Omental fat pad (tissue), 4 donors: ENCODE measurements at places on chromosomes 7 and 10.

DNA sequence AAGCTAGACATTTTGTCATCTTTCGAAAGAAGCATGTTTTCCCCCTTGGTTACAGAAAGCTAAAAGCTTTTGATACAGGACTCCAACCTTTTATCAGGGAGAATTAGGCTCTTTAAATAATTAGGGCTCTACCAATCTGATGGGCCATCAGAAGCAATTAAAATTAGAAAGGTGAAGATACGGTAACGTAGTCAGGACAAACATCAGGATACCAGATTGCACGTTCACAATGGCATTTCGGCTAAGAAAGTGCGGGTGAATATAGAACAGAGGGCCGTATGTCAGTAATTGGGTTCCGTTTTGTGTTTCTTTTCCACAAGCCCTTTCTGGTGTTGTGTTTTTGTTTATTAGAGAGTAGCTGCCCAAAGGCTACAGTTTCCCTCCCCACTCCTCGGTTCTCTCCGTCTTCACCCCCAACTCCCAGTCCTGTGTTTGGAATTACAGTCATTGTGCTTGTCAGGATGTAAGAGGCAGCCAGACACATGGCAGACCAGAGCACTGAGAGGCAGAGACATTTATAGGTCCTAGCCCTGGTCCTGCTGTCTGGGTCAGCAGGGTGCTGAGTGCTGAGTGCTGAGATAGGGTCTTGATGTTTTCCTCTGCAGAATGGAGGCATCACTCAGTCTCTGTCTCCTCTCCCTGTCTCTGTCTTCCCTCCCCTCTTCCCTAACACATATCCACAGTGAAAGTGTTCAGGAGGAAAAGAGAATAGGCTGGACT lies 5.5 kb downstream of the PFKP start:
- DNase-seq: no peak

DNA sequence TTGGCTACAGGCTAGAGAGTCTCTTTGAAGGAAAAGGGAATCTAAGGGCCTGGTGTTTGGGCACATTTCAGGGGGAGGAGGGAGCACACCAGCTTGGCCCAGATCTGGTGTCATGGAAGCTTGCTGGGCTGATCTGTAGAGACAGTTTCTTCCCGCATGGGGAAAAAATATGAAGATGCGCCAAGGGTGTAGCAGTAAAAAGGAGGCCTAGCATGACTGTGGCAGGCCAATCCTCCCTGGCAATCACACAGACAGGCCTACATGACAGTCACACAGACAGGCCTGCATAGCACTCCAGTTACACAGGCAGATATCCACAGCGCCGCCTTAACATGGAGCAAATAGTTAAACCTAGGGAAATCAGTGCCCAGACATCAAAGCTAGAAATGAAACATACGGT lies 123.6 kb upstream of the KIF5B start:
- no peak for DNase-seq

DNA sequence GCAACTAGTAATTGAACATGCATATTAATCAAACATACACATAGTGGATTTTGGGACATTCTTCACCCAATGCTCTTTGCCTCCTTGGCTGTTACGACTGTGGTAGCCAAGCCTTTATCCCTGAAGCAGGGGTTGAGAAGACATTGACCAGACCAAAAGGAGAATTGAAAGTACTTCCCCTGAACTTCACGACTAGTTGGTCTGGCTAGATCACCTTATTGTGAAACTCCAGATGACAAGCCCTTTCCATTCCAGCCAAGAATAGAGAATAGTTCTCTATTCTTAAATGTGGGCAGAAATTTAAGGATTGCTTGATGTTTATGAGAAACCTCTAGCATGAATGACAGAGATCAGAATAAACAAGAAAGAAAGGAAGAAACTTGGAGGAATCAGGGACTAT lies 97.0 kb downstream of the LRMDA start:
- no peak for DNase-seq

GRCh38 chr10:93235686-93236085 lies 162.0 kb downstream of the CYP26A1 start:
- no peak for DNase-seq

DNA sequence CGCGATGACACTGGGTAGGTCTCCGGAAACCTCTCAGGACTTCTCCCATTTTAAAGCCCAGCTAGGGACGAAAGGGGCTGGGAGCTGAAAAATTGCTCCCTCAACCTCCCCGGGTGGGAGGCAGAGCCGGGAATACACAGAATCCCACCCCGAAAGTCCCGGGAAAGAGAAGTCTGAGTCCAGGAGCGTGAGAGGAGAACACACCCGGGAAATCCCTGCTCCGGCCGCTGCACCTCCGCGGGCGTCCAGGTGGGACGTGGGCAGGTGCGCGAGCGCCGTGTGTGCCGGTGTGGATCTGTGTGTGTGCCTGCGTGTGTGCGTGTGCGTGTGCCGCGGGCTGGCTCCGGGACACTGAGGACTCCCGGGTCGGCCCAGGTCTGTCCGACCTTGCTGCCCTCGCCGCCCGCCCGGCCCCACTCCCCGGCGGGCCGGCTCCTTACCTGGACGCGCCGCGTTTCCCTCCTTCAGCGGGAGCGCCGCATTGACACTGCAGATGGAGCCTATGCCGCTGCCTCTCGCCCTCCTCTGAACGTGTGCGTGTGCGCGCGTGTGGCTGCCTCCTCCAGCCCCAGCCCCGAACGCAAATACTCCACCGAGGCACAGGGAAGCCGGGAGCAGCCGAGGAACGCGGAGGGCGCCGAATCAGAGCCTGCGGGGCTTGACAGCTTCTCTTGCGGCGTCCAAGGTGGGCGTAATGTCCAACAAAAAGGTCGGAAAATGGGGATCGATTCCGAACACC lies at the start of gene PLXNA4:
Gene PLXNA4, minus strand, starts transcription at position 489 of the 739 bp plus-strand sequence. CDS start 67,777 bp downstream, outside the sequence.
- DNase-seq: no peak

- DNase-seq: no peak
These were observed 102.3 kb upstream of the PPIF start for GRCh38 chr10:79244841-79245504.

DNA sequence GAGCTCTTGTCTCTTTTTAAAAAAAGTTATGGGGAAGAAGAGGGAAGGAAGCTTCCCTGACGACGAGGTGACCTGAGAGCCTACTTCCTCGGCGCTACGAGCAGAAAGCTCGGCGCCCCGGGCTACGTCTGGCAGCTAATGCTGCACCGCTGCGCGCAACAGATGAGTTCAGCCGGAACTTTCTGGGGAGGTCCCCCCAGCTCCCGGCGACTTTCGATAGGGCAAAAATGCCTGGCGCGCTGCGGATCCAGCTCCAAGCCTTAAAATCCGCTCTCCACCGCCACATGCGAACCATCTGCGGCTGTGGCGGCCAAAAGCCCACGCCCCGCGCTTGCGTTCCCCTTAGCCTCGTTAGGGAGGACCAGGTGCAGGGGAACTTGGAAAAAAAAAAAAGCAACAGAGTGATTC lies 621 bp downstream of the P4HA1 start:
- no peak for DNase-seq

GRCh38 chr7:43752411-43752810 lies 6.1 kb upstream of the BLVRA start:
- no peak for DNase-seq

DNA sequence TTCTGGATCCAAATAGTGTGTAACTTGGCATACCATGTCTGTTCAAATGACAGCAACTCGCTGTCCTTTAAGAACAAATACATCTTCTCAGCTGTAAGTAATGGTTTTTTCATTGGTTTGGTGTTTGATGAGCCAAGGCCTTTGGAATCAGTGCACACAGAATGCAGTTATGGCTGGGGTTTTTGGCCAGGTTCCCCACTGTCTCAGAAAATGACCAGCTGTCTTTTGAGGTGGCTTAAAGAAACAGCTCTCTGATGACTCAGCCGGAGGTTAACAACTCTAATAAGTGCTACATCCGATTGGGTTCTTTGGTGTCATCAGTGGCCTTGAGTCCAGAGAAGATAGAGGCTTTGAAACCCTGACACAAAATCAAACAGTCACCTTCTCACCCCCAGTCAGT lies 688.4 kb downstream of the REEP3 start:
- DNase-seq: no peak

- DNase-seq: no peak
These were observed 82.5 kb downstream of the CPVL start for GRCh38 chr7:29063872-29064271.
